ENCODE measurements at places on chromosomes 11 and 22. TPM values are rescaled to one million over a fixed set of nuclear protein-coding genes. Genes with fewer than 3 reads are reported as not detected.

SAA4 gene
- total RNA-seq: not detected

KRTAP5-1 gene
- not detected for total RNA-seq

DPP3 gene
- total RNA-seq: 14.4 TPM

BRSK2 gene
- total RNA-seq: 0.68 TPM

FKBP2 gene
- total RNA-seq: 72.5 TPM

ZNF280B gene
- total RNA-seq: 4.0 TPM

ABCC8 gene
- total RNA-seq: 0.43 TPM

CHST1 gene
- total RNA-seq: 4.1 TPM

GPHA2 gene
- 1.3 TPM for total RNA-seq

UPB1 gene
- total RNA-seq: 0.42 TPM

MICAL3 gene
- total RNA-seq: 81.3 TPM

CALCA gene
- total RNA-seq: not detected

DCHS1 gene
- 14.8 TPM for total RNA-seq

MS4A15 gene
- 0.33 TPM for total RNA-seq

C22orf42 gene
- not detected for total RNA-seq
